Type B pancreatic cell (in vitro differentiated cells): ENCODE measurements at places on chromosomes 16 and 17. TPM values are rescaled to one million over a fixed set of nuclear protein-coding genes. Genes with fewer than 3 reads are reported as not detected.

DNA sequence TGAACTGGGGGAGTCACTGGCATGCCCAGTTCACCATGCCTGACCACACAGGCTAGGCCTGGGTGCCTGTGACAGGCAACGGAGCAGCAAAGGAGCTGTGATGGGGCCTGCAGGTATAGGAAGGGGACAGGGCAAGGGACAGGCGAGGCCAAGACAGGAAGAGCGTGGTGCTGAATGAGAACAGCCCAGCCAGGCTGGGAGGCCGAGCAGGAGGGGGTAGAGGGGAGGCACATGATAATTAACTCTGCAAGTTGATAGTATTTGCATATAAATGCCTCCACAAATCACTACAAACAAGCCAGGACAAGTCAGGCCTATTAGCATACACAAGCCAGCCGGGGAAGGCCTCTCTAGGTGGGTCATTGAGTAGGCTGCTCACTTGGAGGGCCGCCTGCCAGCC is 7.8 kb downstream of the ZFHX3 start:
- DNase-seq, result no peak

Gene ST6GALNAC1
- total RNA-seq, result 10.3 and 17.3 TPM in 2 replicates

Gene CCT6B
- 1.5 and 1.8 TPM in 2 replicates for total RNA-seq

GRCh38 chr17:66309793-66310192 is 7.4 kb downstream of the PRKCA start:
- no peak for DNase-seq

- DNase-seq, result peak; percentile 45
These were observed 48.1 kb downstream of the BEAN1 start for GRCh38 chr16:66475232-66475631.

Gene KRTAP2-3
- 0.98 TPM in 1 of 2 replicates, not detected in the other for total RNA-seq

DNA sequence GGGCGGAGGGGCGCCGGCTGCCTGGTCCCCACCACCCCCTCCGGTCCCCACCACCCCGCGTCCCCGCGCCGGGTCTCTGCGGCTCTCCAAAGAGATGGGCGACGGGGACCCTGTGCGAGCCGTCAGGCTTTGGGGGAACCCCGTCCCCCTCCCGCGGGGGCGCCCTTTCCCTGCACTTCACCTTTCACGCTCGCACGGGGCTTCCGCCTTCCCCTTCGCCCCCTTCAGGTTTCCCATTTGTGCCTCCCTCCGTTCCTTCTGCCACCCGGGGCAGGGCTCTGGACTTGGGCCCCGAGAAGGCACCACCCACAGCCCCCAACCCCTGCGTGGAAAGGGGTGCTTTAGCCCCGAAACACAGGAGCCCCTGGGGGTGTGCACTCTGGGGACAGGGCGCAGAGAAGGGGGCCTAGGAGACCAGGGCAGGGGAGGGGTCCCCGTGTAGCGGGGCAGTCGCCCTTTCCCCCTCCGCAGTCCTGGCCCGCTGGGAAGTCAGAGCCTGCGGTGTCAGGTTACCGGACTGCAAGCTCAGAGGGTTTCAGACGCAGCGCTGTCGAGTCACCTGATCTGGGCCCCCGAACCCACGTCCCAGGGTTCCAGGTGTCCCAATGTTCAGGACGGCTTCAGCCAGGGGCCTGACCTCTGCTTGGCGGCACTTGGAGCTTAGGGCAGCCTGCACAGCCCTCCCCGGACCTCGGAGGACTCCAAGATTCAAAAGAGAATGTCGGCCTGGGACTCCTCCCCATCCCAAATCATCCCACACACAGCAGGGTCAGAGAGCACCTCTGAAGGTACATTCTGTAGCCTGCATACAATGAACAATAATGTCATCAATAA is 6.7 kb upstream of the CCDC92B start:
- DNase-seq, result no peak

Gene SCNN1G
- 1.3 and 1.4 TPM in 2 replicates for total RNA-seq

GRCh38 chr17:44212507-44213402 is 6.7 kb downstream of the UBTF start:
- no peak for DNase-seq
